ENCODE measurements at places on chromosomes 3 and 15.

- DNase-seq = no peak
These were observed 732.1 kb upstream of the NR2F2 start for GRCh38 chr15:95598251-95598855.

GRCh38 chr3:61257148-61257547, 5.9 kb upstream of the FHIT start:
- no peak for DNase-seq

DNA sequence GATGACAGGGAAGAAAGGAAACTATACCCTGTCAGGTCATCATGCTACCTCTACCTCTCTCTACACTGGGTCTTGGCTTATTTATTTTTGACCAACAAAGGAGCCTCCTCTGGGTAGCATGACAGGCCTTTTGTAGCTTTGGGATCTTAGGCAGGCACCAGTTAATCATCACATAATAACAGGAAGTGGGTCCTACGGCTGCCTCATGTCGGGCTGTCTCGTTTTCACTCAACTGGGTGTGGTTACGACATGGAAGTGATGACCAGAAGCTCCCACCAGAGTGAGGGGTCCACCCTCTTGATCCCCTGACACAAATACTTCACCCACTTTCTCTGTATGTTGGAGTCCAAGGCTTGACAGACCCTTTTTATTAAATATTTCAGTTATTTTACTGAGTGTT, 105.3 kb downstream of the CD47 start:
- DNase-seq = peak; percentile 51

DNA sequence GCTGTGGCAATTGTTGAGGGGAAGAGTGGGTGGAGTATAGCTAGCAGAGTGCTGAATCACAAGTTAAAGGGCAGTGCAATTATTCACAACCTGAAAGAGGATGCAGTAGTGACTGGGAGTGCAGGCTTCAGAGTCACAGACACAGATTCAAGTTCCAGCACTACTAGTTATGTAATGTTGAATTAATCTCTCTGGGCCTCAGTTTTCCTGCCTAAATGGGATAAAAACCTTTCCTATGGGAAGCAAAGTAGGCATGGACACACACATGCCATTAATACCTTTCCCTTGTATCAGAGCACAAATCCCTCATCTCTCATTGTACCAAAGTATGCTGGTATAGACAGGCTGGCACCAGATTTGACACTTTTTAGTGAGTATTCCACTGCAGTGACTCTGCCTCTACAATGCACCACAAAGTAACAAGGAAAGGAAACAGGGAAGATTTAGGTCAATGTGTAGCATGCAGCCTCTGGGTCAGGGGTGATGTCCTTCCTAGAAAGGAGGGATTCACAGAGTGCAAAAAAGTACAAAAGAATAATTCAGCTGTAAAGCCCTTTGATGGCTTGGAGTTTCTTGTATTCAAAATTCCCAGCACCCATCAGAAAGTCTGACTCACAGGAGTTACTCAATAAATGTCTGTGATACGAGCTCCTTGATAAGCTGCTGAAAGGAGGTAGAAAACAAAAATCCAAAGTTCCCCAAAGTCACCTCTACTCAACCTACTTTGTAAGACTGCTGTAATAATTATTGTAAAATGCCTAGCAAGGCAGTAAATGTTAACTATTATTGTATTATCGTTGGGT, 507.5 kb upstream of the TGFBR2 start:
- no peak for DNase-seq

DNA sequence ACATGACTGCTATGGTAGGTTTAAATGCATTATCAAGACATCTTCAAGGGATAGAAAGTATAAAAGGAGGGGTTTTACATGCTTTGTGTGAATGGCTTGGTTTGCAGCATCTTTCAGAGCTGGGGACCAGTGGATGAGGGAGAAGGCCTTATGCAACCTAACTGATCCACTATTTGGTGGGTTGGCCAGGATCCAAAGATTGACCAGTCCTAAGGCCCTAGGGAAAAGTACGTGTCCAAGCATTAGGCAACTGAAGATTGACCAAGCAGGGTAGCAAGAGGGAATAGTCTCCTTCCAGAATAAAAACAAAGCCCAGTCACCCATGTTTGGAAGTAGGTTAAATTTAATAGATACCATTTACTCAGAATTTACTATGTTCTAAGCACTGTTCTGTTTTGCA, 509.3 kb downstream of the EPHB1 start:
- DNase-seq = no peak

GRCh38 chr3:43870844-43871626, 180.3 kb downstream of the ABHD5 start:
- no peak for DNase-seq

DNA sequence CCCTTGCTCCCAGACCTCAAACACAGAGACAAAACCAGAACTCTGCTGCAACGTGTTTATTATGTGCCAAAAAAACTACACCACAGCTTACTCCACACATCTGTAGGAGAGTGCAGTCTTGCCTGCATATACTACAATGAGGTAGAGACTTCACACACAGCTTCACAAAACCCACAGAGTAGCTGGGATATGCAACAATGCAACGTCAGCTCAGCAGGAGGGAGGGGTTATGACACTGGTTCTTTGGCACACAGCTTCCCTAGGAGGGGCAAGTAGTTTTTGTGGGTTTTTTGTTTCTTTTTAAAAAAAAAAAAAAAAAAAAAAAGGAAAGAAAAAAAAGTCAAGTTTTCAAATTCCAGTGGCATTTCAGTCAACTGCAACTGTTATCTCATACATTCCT, 2.9 kb upstream of the RPS17 start:
- DNase-seq = no peak

DNA sequence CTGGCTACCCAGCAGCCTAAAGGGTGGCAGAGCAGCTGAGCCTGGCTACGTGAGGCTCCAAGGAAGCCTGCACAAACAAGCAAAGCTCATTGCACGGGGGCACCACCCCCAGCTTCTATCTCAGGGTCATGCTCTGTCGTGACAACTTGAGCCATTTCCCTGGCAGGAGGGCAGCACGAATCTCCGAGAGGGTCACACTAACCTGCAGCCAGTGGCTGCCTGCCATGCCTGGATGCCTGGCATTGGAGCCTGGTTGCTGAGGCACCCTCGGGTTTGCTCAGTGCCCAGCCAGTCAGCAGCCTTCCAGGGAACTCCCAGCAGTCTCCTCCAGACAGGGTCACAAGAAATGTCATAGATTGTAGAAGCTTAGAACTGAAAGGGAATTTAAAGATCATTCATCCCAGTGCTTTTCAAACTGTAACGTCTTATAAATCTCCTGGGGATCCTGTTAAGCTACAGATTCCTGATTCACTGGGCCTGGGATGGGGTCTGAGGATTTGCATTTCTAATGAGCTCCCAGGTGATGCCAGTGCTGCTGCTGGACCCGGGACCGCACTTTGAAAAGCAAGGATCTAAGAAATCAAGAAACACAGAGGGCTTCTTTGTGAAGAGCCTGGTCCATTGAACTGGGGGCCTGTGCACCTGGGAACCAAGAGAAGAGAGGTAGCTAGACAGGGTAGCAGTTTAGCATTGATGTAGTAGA, 48.4 kb downstream of the TMEM266 start:
- no peak for DNase-seq

GRCh38 chr15:78065973-78066946, 11.3 kb downstream of the TBC1D2B start:
- no peak for DNase-seq

- peak; percentile 13 for DNase-seq
These were observed 121.1 kb downstream of the OXSM start for GRCh38 chr3:25910997-25911396.

- no peak for DNase-seq
These were observed 2.3 kb upstream of the LMLN start for GRCh38 chr3:197957790-197958133.

- no peak for DNase-seq
These were observed 10.8 kb downstream of the THRB start for GRCh38 chr3:24483873-24484272.

DNA sequence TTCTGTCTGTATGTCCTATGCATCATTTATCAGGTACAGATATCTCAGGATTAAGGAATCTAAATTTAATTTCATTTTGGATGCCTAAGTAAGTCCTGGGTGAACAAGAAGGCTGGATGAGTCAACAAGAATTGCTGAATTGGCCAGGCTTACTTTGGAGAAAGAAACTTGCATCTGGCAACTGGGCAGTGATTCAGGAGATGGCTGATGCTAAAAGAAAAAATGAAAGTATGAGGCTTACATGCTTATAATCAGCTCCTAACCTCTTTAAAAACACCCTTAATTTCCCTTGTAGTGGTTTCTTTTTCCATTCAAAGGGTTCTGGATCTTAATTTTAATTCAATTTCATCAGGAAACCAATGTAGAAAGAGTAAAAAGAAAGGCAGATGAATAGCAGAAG, 228.8 kb upstream of the PEX5L start:
- DNase-seq = no peak

- DNase-seq = no peak
These were observed 19.5 kb downstream of the ZXDC start for GRCh38 chr3:126456211-126456610.

DNA sequence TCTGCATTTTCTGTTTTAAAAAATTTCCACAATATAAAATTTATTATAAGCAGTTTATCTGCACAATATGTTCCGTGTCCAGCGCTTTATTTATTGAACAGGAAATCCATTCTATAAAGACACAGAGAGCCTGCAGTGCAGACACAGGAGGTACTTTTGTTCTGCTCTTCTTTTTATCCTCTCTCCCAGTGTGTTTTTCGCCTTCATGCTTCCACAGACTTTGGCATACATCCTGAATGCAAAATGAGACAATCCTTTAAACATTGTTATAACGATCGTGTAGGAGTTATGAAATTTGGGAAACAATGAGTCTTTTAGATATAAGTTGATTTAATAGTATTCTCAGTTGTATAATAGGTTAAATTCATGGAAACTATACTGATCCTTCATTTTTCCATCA, 749.2 kb downstream of the NAALADL2 start:
- DNase-seq = no peak

- DNase-seq = no peak
These were observed 30.7 kb upstream of the DUSP7 start for GRCh38 chr3:52086976-52087663.

- no peak for DNase-seq
These were observed 55.3 kb downstream of the RSRC1 start for GRCh38 chr3:158165141-158165655.

- DNase-seq = no peak
These were observed 17.3 kb upstream of the RYK start for GRCh38 chr3:134267996-134268395.

- DNase-seq = no peak
These were observed 51.8 kb downstream of the ONECUT1 start for GRCh38 chr15:52738311-52738710.

DNA sequence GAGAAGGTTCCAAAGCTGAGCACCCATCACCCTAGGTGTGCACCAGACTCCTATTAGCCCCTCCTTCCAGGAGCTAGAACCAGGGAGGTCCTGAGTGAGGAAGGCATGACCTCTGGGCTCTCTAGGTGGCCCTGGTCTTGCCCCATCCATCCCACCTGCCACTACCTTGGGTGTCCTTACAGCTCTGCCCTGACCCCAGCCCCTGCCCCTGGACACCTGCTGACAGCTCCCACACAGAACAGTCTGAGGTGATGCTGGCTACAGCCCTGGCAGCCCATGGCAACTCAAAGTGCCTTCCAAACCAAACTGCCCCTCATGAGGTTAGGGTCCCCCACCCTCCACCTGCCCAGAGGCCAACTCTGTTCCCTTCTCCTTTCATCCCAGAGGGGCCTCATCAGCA, 37.2 kb downstream of the GOLGA6A start:
- DNase-seq = no peak

GRCh38 chr15:70856884-70857561, 3.1 kb upstream of the LARP6 start:
- DNase-seq = no peak

DNA sequence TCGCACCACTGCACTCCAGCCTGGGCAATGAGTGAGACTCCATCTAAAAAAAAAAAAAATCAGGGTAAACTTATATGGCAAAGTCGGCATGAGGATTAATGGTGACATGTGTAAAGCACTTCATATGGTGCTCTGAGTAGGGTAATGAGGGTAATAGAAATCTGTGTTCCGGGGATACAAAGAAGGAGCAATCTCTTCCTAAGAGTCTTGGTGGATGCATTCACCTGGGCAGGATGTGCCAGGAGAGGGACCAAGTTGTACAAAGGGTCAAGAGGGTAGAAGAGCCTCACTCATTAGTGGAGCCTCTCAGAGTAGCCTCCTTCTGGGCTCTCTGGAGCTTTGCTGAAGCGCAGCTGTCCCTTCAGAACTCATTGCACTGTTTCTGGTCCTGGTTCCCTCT, 9.3 kb upstream of the CX3CR1 start:
- DNase-seq = no peak

DNA sequence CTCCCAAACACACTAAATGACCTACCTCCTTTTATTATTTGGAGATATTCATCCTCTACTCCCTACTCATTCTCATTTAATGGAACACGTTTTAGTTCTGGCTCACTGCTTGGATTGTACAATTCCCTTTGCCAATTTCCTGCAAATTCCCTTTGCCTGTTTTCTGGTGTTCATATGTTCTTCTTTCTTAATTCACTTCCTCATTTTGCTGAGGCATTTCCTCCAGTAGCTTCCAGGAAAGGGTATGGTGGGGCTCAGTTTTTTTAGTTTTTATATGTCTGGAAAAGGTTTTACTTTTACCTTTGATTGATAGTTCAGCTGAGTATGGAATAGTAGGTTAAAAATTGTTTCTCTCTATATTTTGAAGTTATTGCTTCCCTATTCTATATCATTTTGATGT, 143.6 kb upstream of the GOLIM4 start:
- no peak for DNase-seq

DNA sequence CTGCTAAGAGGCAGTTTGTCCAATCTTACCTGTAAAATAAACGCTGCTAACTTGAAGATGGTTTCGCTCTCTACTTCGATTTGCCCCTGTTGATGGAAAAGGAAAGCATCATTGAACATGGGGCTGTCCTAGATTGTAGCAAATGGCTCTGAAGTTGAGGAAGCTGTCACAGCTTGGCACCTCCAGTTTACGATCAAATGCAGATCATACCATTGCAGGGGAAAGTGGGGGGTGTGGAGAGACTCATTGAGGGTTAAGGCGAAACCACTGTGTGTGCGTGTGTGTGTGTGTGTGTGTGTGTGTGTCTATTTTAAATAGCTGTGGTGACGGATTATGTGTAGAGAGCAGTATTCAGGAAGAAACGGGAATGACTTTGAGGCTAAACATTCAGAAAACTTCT, 127.6 kb upstream of the LMOD3 start:
- DNase-seq = peak; percentile 43

GRCh38 chr3:31014317-31015040, 120.0 kb upstream of the GADL1 start:
- DNase-seq = no peak
